Naive thymus-derived CD8-positive, alpha-beta T cell (primary cell): ENCODE measurements at places on chromosomes 16 and 17. TPM values are rescaled to one million over a fixed set of nuclear protein-coding genes. Genes with fewer than 3 reads are reported as not detected.

GRCh38 chr17:19336938-19337711 lies 25.4 kb downstream of the B9D1 start:
- no peak for DNase-seq
- H3K36me3 ChIP-seq, result no peaks in the 10 kb centered on the region
- no peak overlapping the region for H3K4me3 ChIP-seq
- no peak overlapping the region for H3K27ac ChIP-seq
- H3K27me3 ChIP-seq, result peaks cover 72% of the 10 kb centered on the region
- H3K4me1 ChIP-seq, result no peaks in the 10 kb centered on the region

The KCTD13 gene
- total RNA-seq, result 65.4 TPM

GRCh38 chr17:18177722-18178121 lies 5.9 kb upstream of the ALKBH5 start:
- no peaks in the 10 kb centered on the region for H3K27me3 ChIP-seq
- H3K27ac ChIP-seq, result no peak overlapping the region
- H3K4me3 ChIP-seq, result no peak overlapping the region
- DNase-seq, result no peak
- peaks cover 14% of the 10 kb centered on the region for H3K4me1 ChIP-seq

- peaks cover 34% of the 10 kb centered on the region for H3K36me3 ChIP-seq
- no peak overlapping the region for H3K4me3 ChIP-seq
- peaks cover 12% of the 10 kb centered on the region for H3K4me1 ChIP-seq
- no peaks in the 10 kb centered on the region for H3K27me3 ChIP-seq
Measured at GRCh38 chr16:2769100-2769529, 8.0 kb downstream of the ELOB start.

- DNase-seq, result peak; percentile 61
- H3K36me3 ChIP-seq, result no peaks in the 10 kb centered on the region
- no peaks in the 10 kb centered on the region for H3K4me1 ChIP-seq
- H3K27ac ChIP-seq, result no peak overlapping the region
- no peaks in the 10 kb centered on the region for H3K27me3 ChIP-seq
- H3K4me3 ChIP-seq, result no peak overlapping the region
Measured at GRCh38 chr16:842061-842476, 41.5 kb upstream of the GNG13 start.

The MYH11 gene
- total RNA-seq, result not detected
